ENCODE measurements at places on chromosomes 1 and 21.

DNA sequence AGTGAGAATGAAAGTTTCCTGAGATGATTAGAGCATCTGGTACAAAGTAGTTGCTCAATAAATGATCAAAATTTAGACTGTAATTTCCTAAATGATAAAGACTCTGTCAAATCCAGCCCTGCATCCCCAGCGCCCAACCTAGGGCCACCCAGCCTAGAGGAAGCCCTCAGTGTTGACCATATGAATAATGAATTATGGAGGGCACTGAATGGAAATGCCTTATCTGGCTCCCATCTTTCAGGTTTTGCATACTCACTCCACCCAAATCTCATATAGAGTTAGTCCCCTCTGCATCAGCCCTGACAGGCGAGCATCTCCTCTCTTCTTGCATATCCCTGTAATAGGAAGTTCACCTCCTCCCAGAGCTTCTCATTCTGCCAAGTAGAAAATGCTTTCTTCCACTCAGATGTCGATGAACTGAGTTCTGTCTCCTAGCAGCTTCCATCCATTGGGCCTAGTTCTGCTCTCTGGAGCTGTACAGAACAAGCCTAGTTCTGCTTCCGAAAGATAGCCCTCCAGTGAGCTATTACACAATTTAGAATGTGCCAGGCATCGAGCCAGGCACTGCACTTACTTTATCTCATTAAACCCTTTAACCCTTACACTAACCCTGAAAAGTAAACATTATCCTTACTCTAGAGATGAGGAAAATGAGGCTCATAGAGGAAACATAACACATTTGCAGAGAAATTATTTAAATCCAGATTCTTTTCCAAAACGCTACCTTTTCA is 20.9 kb downstream of the COA7 start:
- DNase-seq = no peak

DNA sequence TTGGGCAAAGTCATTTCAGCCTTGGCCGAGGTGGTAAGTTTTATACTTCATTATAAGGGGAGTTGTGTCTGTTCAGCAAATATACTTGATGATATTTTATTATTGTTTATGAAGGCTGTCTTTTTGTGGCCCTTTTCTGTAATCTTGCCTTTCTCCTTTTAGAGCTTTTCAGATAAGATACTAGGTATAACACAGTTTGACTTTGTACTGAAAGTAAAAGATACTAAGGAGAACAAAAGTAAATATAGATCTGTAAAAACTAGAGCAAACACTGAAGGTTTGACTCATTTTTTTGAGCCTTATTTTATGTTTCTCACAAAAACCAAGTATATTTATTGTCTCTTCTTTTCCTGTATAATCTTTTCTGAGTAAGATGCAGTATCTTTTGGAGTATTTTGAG is 61.9 kb downstream of the KIF1B start:
- DNase-seq = no peak

- DNase-seq = no peak
These were observed 35.7 kb downstream of the PTP4A2 start for GRCh38 chr1:31902510-31902860.

DNA sequence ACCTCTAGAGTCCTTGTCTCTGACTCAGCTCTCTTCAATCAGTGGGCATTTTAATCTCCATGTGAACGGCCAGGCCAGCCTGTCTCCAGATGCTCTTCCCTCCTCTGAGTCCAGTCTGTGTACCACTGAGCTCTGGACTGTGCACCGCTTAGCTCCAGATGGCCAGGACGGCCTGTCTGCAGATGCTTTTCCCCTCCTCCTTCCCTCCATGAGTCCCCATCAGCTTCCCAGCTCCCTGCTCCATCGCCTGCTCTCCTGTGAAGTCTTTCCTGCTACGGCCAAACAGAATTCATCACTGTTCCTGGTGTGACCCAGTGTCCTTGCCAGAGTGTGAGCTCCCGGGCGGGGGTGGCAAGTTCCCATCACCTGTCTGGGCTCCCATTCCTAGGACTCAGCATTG is 42.0 kb downstream of the STUM start:
- DNase-seq = no peak

DNA sequence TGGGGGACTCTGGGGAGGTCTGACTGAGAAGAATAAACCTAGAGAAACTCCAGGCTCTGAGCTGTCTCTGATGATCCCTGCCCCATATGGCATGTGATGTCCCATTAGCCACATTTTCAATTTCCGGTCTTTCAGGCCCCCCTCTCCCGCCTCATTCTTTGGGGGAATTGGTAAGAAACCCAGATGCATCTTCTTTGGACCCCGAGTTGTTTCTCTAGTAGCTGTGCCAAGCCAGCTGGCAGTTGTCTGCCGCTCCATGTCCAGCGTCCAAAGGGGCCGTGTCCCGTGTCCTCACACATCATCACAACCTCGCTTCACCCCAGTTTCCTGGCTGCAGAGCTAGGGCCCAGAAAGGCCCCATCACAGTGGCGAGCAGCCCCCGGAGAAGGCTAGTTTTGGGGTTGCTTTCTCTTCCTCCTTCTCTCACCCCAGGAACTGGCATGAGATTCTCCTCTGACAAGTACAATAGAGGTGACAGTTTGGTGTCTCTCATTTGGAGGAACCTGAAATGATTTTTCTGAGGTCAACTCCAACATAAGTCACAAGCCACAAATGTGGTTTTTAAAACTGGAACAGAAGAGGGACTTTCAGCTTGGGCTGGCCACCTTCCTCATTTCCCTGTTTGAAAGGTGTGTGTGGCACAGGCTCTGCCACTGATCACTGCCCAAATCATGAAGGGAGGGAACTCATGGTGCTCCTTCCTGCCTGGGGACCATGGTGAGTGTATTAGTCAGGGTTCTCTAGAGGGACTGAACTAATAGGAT is 6.4 kb upstream of the GPR157 start:
- no peak for DNase-seq

GRCh38 chr1:178918955-178919354 is 48.1 kb upstream of the ANGPTL1 start:
- no peak for DNase-seq

GRCh38 chr1:227731241-227731677 is 3.8 kb downstream of the JMJD4 start:
- no peak for DNase-seq

DNA sequence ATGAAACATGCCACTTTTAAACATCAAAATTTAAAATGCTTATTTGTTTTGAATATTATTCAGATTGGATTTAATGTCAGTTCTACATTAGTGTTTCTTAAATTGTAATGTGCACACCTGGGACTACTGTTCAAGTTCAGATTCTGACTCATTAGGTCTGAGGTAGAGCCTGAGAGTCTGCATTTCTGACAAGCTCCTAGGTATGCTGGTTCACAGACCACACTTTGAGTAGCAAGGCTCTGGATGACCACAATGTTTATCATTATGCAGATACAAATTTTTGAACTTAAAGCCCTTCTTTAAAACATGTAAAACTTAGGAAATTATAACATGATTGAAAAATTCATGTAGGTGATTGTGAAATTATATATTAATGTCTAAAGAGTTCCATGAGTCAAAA is 40.2 kb downstream of the TTLL7 start:
- no peak for DNase-seq

DNA sequence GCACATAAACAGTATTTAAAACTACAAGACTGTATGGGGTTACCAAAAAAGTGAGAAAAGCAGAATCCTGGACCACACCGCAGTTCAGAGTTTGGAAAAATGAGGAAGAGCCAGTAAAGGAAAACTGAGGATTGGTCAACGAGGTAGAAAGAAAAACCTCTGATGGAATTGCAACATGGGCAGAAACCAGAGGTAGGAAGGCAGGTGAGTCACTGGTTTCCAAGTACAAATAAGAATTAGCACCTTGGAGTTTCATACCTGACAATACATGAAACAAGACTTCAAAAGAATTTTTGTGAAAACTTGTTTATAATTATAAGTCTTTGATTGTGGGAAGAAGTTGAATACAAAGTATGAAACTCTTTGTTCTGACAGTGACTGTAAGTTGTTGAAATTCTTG is 533.7 kb upstream of the DAB1 start:
- DNase-seq = no peak

- no peak for DNase-seq
These were observed 60.7 kb upstream of the TEKT2 start for GRCh38 chr1:36023098-36023769.

GRCh38 chr21:37749132-37749531 is 167.1 kb downstream of the KCNJ6 start:
- no peak for DNase-seq

GRCh38 chr1:197197430-197197997 is 51.0 kb upstream of the ASPM start:
- DNase-seq = no peak

DNA sequence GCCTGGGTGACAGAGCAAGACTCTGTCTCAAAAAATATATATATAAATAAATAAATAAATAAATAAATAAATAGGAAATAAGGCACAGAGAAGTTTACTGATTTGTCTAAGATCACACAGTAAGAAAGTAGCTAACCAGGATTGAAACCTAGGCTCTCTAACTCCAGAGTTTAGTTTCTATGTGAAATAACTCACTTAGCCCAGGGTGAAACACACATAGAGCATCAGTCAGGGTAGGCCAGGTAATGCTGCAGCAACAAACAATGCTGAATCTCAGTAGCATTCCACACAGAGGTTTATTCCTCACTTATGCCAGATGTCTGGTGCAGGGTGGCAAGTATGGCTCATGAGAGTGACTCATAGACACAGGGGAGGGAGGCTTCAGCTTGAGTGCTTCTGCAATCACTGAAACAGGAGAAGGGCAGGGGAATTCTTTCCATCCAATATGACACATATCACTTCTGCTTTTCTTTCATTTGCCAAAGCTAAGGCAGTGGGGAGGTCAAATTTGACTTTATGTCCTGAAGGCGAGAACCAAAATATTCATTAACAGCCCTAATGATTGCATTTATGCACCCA is 37.1 kb upstream of the KANK4 start:
- DNase-seq = no peak

GRCh38 chr1:188281921-188282320 is 1453.2 kb downstream of the PLA2G4A start:
- no peak for DNase-seq

DNA sequence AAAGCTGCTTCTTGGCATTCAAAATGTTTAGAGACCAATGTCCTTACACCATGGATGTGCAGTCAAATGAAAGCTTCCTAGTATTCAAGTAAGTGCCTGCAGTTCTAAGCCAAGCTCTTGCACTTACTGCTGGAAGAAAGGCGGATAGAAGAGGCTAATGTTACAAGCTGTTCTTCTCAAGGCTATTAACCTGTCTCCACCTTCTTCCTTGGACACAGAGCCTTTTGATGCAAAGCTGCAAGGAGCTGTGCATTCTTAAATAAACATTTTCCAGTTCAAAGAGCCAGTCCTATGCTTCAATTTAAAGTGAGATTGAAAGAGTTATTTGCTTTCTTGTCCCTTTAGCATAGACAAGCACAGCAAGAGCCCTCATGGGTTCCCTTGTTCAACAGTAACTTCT is 167.9 kb upstream of the RUNX1 start:
- DNase-seq = no peak

GRCh38 chr1:78387201-78387600 is 103.6 kb upstream of the PTGFR start:
- DNase-seq = no peak

DNA sequence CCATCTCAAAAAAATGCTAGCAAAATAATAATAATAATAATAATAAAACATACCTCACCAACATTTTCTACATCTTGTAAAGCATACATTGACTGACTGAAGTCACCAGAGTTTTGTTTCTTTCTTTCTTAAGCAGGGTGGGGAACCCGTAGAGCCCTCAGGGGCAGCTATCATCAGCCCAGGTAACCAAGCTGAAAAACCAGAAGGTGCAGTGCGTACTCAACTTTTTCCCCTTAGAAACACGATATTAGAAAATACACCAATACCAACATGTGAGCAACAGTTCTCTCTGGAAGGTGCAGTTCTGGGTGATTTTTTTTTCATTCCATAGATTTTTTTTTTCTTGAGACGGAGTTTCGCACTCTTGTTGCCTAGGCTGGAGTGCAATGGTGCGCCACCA is 54.3 kb upstream of the LGALS8 start:
- no peak for DNase-seq

DNA sequence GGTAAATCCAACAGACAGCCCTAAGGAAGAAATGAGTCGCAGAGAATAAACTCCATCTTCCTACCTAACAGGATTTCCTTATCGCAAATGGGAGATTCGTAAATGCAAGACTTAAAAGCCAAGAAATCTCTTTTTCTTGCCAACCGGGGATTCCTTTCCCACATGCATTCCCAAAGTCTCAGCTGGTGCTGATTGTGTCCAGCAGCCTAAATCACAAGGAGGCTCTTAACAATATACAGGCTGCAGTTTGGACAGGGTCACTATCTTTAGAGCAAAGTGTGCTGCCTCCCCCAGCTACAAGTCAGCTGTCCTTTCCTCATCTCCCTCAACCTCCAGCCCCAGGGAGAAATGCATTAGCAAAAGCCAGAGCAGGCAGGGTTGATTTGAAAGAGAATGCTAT is 189.8 kb upstream of the PLXNA2 start:
- DNase-seq = no peak

GRCh38 chr1:64865105-64865757 is 101.1 kb downstream of the JAK1 start:
- no peak for DNase-seq

GRCh38 chr21:38861989-38862683 is 56.4 kb downstream of the ETS2 start:
- DNase-seq = no peak

GRCh38 chr1:37040261-37040660 is 5.9 kb upstream of the GRIK3 start:
- no peak for DNase-seq

GRCh38 chr1:71047635-71048607 is at the start of gene PTGER3:
Gene PTGER3 (minus strand): TSS chr1:71047816. CDS start chr1:71047577, 239 bp downstream.
- no peak for DNase-seq

GRCh38 chr1:34896612-34897011 is 32.8 kb downstream of the DLGAP3 start:
- no peak for DNase-seq

GRCh38 chr1:12546771-12547585 is 71.0 kb downstream of the DHRS3 start:
- DNase-seq = no peak
